ENCODE measurements at places on chromosomes 4 and X. TPM values are rescaled to one million over a fixed set of nuclear protein-coding genes. Genes with fewer than 3 reads are reported as not detected.

DNA sequence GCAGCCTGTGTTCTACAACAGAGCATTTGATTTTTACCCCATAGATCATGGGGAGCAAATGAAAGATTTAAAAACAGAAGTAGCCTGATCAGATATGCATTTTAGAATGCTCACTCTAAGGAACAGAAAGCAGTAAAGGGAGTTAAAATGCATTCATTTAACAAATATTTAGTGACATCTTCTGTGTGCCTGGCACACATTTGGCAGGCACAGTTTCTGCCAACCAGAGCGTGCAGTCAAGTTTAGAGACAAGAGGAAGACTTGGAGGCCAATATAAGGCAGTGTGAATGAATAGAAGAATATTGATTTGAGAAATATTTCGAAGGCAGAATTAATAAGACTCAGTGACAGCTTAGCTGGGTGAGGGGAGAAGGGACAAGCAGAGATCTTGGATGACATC lies 210.1 kb downstream of the KDR start:
- H3K4me3 ChIP-seq, result no peak overlapping the region
- no peak overlapping the region for H3K27ac ChIP-seq
- no peaks in the 10 kb centered on the region for H3K36me3 ChIP-seq
- no peaks in the 10 kb centered on the region for H3K4me1 ChIP-seq
- no peaks in the 10 kb centered on the region for H3K27me3 ChIP-seq

The ZCCHC13 gene
- not detected for total RNA-seq

The AMBN gene
- total RNA-seq, result not detected

- H3K4me3 ChIP-seq, result no peak overlapping the region
- no peak overlapping the region for H3K27ac ChIP-seq
- H3K27me3 ChIP-seq, result no peaks in the 10 kb centered on the region
- H3K36me3 ChIP-seq, result no peaks in the 10 kb centered on the region
- no peaks in the 10 kb centered on the region for H3K4me1 ChIP-seq
Observed at GRCh38 chr4:96763546-96763945, 923.7 kb downstream of the PDHA2 start.

DNA sequence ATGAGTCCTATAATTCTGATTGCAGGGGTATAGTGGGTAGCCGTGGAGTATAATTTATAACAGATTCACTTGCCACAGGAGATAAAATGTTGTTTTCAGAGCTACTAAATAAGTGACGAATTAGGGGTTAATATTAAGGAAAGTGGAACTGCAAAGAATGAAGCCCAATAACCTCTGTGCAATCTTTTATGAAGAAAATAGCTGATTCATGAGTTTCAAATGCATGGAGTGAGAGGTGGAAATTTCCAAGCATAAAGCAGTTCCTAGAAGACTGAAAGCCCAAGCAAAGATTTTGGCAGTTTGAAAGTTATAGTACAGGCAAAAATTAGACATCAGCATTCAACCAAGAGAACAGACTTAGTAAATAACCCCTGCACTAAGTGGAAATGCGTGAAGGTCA lies 1782.4 kb upstream of the PCDH10 start:
- no peak for DNase-seq
- H3K27me3 ChIP-seq, result no peaks in the 10 kb centered on the region
- H3K27ac ChIP-seq, result no peak overlapping the region
- H3K36me3 ChIP-seq, result no peaks in the 10 kb centered on the region

DNA sequence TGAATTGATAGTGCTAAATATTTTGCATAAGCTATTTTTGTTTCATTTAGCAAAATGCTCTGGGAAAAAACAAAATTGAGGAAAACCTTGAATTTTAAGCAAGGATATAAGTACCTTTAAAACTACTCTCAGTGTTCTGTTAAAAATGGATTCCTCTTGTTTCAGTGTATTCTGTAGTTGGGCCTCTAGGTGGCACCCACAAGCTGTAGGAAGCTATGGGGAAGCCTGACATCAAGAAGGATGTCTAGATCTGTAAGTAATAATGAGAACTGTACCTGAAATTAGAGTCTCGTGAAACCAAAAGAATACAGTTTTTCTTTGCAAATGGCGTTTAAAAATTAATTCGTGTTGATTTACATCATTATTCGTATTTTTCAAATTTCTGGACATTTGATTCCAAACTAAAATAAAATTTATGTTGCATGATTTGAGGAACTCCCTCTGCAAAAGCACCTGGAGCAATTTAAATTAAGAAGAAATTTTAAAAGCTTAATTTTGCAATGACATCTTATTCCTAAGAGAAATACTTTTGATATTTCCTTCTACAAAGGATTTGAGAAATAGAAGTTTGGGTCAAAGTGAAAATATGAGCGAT lies 51.2 kb downstream of the TMPRSS11E start:
- no peaks in the 10 kb centered on the region for H3K27me3 ChIP-seq
- H3K4me3 ChIP-seq, result no peak overlapping the region
- H3K36me3 ChIP-seq, result no peaks in the 10 kb centered on the region
- peaks cover 7% of the 10 kb centered on the region for H3K4me1 ChIP-seq
- peak; percentile 70 for DNase-seq
- no peak overlapping the region for H3K27ac ChIP-seq

- no peak overlapping the region for H3K27ac ChIP-seq
- DNase-seq, result no peak
- H3K27me3 ChIP-seq, result peaks cover 3% of the 10 kb centered on the region
Observed at GRCh38 chr4:5933116-5933515, 40.2 kb upstream of the CRMP1 start.
